WTC11 (cell line): ENCODE measurements at places on chromosomes 5 and 9.
A peak's percentile ranks its signal among the peaks of the same experiment; 100 is the strongest.

DNA sequence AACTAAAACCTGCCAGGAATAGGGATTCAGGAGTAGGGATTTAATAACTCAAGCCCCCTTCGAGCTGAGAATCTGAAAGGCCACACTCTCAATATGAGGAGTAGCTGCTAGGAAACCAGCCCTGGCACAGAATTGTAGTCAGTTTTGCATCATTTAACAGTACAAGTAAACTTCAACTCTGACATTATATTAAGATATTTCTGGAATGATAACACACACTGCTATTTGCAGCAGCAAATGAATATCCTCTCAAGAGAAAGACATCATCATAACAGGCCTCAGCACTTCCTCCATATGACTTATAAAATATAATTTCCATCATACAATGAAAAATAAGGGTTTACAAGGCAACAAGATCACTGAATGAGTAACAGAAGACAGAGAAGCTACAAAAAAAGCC is 138.2 kb upstream of the RFX3 start:
- DNase-seq: no peak

GRCh38 chr5:159438092-159438491 is 107.8 kb upstream of the IL12B start:
- no peak for DNase-seq

DNA sequence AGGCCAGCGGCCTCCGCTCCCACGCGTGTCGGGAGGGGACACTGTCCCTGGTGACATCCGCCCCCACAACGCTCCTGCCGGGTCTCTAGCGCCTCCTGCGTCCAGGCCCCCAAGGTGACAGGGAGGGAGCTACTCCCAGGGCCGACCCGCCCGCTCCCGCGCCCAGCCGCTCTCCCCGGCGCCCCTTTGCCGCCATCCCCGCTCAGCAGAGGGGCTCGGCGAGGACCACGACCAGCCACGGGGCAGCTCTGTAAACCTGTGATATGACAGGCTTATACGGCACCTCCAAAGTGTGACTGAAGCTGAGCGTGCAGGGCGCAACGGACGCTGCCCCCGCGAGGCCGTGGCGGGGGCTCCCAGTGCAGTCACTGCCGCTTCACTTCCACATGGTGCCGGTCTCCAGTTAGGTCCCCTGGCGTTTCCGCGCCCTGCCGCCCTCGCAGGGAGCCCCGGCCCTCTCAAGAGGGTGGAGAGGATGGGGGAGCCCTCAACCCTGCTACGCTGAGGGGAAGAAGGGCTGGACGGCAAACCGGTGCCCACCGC is 978 bp upstream of the ADCY2 start:
- DNase-seq: peak; percentile 73

DNA sequence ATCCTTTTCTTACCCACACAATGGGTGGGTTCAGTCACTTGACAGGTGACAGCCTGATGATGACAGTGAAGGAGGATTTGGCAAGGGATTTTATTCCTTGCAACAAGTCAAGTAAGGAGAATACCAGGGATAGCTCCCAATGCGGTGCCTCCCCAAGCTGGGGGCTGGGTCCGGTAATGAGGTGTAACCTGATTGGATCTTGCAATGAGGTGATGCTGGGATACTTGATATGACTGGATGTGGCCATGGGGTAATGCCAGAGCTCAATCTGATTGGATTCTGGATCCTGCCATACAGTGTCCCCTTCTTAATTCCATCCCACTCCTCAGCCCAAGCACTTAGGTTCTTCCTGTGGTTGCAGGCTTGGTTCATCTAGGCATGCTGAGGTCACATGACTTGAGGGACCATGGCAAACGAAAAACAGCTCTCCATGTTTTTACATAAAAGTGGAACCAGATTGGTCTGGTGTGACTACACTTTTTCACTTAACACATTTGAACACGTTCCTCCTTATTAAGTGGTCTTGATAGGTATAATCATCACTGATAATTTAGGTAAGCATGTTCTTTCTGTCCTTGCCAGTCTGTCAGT is 181.1 kb downstream of the PDZD2 start:
- no peak for DNase-seq

DNA sequence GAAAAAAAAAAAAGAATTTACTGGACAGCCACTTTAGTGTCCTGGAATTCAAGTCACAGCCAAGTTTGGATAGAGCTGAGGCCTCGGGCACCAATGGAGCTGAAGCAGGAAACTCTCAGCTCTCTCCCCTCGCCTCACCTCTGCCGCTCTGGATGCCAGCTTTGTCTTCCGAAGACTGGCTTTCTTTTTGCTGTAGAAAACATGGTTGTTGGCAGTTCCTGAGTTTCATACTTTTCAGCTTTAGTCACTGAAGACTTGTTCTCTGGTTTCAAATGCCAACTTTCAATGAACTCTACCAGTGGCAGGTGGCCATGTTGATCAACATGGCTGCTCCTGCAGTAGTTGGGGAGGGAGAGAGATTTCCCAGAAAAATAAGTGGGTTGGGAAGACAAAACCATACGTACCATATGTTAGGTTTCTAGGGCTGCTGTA is 142.2 kb downstream of the SNX18 start:
- no peak for DNase-seq

DNA sequence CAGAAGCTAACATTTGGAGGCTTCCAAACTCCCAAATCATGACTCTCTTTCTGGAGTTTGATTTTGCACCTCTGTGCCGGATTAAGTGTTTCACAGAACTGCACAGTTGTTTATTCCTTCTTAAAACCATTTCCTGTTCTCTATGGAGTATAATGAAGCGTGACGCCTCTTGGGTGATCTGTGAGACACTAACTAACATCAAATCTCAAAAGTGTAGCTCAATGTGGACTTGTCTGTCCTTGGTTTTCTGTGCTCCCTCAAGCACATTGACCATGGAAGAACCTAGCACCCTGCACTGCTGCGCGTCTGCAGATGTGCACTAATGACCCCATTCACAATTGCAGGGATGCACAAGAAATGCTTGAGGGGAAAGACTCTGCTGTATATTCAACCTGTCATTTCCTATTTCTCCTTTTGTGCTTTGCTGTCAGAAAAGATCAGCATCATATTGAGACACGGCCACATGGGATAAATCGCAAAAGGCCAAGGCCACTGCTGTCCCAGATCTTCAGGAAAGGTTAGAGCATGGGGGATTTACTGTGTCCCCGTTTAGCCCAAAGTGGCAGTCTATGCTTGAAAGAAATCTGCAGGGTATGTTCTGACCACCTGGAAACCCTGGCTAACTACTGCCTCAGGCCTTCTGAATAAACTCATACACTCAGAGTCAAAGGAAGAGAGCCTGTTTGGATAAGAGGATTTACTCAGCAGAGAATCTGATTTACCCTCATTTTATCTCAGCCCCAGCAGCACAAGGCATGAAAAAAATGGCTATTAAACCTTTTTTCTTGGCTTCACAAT is 109.6 kb downstream of the BAAT start:
- no peak for DNase-seq

DNA sequence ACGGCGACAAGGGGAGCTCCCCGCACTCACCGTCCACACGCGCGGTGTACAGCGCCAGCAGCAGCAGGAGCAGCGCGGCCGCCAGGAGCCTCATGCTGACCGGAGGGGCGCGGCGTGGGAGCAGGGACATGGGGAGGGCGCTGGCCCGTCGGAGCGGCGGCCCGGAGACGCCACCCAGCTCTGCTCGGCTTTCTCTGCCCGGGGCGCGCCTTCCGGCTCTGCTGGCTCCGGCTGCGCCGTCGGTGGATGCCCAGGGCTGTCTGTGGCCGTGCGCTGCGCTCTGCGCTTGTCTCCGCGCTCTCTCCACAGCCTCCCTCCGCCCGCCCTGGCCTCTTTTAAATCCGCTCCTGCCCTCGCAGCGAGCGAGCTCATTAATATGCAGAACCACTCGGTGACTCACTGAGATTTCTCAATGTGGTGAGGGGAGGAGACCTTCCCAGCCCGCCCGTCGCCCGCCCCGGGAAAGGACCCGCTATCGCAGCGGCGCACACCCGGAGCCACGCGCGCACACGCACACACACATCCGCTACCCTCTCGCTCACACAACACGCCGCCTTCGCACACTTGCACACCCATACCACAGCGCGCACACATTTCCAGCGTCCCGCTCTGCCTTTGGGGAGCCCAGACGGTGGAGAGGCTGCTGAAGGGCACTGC is at the start of gene CXCL14:
CXCL14 (minus strand) TSS at position 307 of the 657 bp plus-strand sequence; CDS start at position 94, 213 bp downstream.
- DNase-seq: peak; percentile 74

DNA sequence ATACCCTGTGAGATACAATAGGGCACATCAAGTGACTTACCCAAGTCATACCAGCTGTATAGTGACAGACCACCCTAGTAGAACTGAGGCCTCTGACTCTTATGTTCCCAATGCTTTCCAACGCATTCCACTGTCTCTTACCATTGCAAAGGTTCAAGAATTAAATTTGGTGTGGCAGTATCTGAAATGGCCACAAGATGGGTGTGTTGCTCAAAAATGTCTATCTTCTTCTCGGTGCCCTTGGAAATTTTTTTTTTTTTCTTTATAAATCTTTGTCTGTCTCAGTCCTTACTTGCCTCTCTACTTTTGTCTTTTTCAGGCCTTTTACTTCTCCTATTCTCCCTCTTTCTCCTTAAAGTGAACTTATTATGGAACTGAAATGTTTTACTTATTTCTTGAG is 48.4 kb downstream of the GPR21 start:
- DNase-seq: no peak

DNA sequence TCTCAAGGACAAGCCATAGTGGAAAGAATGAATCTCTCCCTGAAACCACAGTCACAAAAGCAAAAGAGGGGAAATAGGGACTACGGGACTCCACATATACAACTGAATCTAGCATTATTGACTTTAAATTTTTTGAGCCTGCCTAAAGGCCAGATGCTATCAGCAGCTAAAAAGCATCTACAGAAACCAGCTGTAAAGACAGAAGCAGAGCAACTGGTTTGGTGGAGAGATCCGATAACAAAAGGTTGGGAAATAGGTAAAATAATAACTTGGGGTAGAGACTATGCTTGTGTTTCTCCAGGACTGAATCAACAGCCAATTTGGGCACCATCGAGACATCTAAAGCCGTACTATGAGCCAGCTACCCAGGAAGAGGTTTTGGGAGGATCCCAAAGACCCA is 281.2 kb downstream of the CDH18 start:
- DNase-seq: no peak

GRCh38 chr9:17906176-17906840 is 327.4 kb downstream of the SH3GL2 start:
- peak; percentile 63 for DNase-seq

DNA sequence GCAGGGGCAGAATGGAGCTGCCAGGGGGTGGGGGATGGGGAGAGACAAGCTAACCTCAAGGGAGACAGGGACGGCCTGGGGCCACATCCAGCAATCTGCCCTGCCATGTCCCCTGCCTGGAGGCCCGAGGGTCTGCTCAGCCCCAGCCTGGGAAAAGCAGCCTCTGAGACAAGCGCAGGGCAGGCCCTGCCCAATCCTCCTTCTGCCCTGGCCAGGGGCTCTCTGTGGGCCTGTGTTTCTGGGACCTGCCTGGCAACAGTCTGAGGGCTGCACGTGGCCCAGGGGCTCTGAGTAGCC is 13.9 kb upstream of the QSOX2 start:
- no peak for DNase-seq

GRCh38 chr9:20387062-20387461 is 235.2 kb downstream of the MLLT3 start:
- DNase-seq: no peak

DNA sequence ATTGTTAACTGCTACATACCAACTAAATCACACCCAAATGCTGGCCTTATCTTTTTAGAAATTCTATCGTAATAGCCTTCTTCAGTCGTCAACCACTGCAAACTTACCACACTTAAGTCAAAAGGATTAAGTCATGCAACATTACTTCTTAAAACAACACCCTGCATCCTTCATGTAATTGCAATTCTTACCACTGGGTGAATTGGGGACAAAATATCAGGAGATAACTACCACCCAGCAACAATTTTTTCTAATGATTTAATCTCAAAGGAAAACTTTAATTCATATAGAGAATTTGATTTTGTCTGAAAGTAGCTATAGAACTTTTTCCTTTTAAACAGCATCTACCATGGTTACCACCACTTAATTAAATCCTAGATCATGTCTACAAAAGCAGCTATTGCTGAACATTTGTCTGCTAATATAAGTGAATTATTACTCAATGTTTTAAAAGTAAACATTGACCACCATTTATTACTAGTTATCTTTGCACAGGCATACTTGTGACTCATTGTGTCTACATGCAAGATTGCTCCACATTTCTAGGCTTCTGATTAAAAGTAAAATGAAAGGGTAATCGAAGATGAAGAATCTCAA is 10.5 kb downstream of the MLLT3 start:
- no peak for DNase-seq

- no peak for DNase-seq
Observed at GRCh38 chr9:68533678-68534077, 7.0 kb downstream of the TMEM252 start.

- no peak for DNase-seq
Observed at GRCh38 chr9:77848897-77849296, 182.7 kb downstream of the GNAQ start.

GRCh38 chr5:133480366-133480765 is 132.0 kb downstream of the FSTL4 start:
- no peak for DNase-seq
